ENCODE measurements at places on chromosomes 7 and 10. TPM values are rescaled to one million over a fixed set of nuclear protein-coding genes. Genes with fewer than 3 reads are reported as not detected.

FERD3L gene
- 0.86 TPM for total RNA-seq

GATA3 gene
- 310 TPM for total RNA-seq

RGR gene
- total RNA-seq: not detected

ASZ1 gene
- not detected for total RNA-seq

EEPD1 gene
- 11.4 TPM for total RNA-seq

FOXI2 gene
- total RNA-seq: 1.1 TPM

- DNase-seq: no peak
These were observed 319.7 kb downstream of the GFRA1 start for GRCh38 chr10:115953281-115953680.

DNA sequence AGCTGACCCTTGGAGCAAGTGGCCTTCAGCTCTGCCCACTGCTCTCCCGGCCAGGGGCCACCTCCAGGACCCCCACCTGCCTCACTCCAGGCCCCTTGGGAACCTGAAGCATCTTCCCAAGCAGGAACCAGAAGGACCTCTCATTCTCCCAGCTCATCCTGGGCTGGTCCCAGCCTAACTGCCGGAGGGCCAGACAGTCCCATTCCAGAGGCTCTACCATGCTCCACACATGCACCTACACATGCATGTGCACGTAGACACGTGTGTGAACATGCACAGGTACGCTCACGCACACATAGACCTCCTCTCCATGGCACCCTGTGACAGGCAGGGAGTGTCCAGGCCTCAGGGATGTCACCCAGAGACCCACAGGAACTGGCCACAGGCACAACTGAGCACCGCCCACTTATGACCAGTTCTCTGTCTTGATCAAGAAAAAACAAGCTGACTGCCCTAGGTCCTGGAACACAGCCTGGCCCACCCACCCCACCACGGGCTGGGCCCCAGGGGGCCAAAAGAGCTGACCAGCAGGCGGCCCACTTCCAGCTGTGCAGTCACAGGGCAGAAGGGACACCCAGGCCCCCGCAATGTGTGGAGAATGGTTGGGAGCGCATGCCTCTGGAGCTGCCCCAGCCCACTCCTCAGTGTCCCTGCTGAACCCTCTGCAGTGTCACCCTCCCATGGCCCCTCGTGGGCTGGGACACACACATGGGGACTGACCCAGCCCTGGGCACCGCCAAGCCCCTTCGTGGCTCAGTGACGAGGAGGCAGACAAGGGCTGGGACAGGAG, 43.4 kb downstream of the CAMK2B start:
- peak; percentile 40 for DNase-seq

DNA sequence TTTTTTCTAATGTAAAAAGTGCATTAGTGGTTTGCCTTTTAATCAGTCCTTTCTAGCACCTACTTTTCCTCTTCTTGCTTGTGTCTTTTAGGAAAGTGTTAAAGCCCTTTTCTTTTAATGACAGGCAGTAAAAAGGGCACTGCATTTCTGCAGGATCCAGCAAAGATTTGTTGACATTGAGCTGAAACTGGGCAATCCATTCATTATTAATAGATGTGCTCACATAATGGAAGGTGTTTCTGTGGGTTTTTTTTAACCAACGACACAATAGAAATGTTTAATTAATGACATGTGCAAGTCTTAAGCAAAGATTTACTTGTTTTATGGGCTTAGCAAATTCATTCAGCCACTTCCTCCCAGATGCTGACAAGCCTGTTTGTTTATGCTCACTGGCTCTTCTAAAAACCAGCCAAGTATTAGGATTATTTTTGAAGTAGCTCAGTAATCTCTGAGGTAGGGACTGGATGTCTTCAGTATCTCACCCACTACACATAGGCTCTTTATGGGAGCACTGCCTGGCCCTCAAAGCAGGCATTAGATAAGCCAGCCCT, 1201.1 kb downstream of the SORCS1 start:
- no peak for DNase-seq

DNA sequence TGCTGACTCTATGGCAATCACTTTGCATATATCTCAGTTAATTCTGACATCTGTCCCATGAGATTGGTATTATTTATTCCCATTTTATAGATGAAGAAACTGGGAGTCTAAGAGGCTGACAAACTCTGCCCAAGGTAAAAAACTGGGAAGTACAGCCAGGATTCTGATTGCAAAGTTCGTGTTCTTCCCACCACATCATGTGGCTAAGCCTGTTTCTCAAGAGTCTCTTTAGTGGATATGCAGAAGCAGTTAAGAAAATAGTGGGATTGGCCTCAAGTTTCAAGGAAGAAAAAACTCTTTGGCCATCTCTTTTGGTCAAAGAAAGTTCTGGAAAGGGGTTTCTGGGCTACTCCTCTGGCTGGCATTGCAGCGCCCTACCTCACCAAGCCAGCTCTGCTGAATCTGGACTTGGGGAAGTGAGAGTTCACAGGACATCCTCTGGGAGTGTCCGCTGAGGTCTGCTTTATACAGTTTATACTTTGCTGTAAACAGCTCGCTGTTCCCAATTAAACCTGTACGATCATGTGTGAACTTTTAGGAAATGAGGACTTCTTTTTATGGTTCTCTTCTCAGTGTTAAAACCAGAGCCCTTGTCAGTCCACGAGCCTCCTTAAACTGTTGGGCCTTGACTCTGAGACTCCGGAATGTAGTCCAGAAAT, 12.2 kb upstream of the BMPR1A start:
- no peak for DNase-seq

DNA sequence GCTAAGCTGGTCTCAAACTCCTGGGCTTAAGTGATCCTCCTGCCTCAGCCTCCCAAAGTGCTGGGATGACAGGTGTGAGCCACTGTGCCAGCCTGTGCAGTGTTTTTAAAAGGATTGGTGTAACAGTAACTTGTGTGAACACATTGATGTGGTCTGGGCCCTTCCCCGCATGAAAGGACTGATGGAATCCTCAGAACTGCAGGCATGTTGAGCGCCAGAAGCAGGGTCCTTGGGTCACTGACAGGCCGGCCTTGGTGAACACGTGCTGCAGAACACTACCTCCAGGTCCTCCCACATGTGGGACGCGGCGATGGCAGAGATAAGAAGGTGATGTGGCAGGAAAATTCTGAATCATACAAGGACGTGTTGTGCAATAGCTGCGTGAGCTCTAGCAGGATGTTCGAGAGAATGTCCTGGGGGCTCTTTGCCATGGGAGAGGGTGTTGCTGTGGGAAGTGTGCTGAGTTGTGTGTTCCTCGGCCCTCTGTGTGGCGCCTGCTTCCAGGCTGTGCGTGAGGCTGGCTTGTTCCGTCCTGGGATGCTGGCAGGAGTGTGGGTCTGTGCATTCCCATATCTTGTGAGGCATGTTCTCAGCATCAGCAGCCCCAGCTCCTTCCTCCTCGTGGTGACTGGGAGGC, 68.2 kb downstream of the DNAJB6 start:
- DNase-seq: peak; percentile 80

GRCh38 chr10:84540022-84540616, 211.7 kb downstream of the CCSER2 start:
- DNase-seq: no peak

- no peak for DNase-seq
These were observed 994.1 kb downstream of the KCNMA1 start for GRCh38 chr10:76643511-76643911.

GRCh38 chr10:88386821-88387773, 196.0 kb downstream of the RNLS start:
- peak; percentile 47 for DNase-seq

DNA sequence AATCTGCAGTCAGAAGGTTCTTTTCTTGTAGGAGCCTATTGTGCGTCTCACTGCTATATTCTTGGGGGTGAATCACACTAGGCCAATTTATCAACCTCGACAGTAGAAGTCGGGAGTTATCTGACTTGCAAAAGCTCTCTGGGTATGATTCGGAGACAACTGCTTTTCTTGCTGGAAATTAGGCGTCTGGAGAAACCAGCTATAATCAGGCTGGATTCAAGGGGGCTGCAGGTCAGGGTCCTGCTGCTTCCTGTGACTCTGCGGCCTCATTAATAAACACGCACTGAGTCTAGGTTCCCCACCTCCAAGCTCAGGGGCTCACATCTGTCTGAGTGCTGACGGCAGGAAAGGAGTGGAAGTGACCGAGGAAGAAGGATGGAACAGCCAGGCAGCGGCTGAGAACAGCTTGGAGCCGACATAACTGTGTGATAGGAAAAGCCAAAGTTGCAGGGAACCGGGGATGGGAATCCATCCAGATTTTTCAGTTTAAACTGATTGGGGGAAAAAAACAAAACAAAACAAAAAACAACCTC, 184.6 kb downstream of the FANK1 start:
- no peak for DNase-seq

- DNase-seq: no peak
These were observed 16.5 kb downstream of the SGPL1 start for GRCh38 chr10:70832221-70832620.

All from ureter (tissue), 1 donor.